GM23248 (cell line): ENCODE measurements at places on chromosomes 13 and 19. TPM values are rescaled to one million over a fixed set of nuclear protein-coding genes. Genes with fewer than 3 reads are reported as not detected.

DNA sequence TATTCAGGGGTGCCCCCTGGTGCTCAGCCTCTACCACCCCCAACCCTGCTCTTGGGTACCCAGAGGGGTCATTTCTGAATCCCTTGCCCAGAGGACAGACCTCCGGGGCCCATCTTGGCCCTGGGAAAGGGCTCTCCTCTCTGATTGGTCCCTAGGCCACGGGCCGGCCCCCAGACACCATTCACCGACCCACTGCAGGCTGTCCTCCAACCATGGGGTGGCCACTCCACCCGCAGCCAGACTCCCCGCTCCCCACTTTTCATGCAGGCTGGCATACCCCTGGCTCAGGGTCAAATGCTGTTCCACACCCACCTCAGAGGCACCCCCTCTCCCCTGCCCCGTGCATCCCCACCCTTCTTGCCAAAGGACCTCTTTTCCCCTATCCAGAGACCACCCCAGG is 14.8 kb downstream of the SMIM24 start:
- DNase-seq: no peak

DNA sequence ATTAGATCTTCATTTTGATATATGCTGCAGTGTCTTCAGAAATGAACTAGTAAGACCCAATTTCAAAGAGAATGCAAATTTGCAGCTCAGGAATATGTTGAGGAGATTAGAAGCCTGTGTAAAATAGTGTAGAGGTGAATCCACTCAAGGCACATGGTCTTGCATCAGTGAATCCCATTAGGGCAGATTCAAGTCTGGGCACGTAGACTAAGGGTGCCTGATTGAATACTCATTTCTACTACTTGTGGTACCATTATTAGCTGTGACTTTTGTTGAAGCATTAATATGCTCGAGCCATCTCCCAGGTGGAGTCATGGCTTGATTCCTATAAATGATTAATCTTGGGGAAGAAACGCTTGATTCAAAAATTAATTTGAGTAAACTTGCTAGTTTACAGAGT is 129.4 kb downstream of the AKAP11 start:
- no peak for DNase-seq

DNA sequence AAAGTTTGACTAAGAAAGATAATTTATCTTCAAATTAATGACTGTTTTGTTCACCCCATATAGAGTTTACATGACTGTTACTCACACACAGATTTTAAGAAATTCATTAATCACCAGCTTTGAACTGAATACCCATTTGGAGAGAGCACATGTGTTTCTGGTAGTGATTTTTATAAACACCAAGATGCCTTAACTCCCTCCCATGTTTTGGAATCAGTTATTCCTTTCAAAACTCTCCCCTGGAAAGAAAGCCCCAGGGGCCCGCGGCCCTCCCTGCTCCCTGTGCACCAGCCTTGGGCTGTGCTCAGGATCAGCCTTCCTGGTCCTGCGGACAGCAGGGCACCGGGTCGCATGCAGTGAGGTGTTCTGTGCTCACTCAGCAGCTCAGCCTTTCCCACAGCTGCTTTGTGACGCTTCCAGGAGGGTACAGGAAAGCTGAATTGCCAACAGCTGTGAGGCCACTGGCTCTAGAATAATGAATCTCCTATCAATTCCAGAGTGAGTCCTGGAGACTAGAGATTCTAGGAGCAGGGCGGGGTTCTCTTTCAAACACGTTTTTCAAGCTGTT is 483.2 kb downstream of the EFNB2 start:
- DNase-seq: no peak

DNA sequence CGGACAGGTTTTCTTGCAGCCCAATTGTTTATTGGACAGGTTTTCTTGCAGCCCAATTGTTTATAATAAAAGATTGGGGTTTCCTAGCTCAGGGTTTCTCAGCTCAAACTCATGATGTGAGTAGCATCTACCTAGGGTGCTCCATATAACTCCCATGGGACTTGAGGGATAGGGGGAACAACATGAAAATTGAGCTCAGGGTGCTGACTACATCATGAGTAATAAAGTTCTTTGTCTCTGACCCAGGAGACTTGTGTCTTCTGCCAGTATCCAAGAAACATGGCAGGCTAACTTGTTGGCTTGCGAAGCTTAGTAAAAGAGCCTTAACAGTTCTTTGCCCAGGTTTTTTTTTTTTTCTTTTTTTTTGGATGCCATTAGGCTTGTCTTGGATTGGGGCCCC is 59.2 kb upstream of the MYCBP2 start:
- DNase-seq: peak; percentile 45

DNA sequence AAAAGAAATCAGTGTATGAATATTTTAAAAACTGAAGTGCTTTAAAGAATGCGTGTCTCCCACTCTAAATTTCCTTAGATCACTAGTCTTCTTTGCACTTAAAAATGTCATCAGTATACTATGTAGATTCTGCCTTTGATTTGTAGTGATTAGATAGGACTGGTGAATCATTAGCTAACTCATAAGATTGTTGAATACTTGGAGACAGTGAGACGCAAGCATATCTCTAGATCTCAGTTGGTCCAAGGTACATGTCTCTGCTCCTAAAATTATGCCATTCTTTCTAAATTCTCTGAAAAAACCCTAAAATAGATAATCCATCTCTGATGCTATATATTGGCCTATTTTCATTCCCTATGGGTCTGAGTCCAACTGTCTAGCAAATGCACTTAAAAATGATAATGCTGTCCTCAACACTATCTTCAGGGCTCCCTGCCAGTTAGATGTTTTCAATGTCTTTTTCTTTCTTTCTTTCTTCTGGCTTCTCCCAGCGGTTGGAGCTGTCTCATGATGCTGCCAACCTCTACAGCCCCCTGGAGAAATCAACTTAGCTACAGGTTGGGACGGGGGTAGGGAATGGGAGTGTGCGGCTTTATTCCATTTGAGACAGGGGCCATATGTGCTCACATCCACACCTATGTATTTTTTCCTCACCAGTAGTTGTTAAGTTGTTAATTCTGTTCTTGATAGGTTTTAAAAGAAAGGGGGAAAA is 301.0 kb downstream of the NDFIP2 start:
- peak; percentile 46 for DNase-seq

- DNase-seq: peak; percentile 3
Observed at GRCh38 chr13:50030315-50030714, 15.1 kb downstream of the KCNRG start.

DNA sequence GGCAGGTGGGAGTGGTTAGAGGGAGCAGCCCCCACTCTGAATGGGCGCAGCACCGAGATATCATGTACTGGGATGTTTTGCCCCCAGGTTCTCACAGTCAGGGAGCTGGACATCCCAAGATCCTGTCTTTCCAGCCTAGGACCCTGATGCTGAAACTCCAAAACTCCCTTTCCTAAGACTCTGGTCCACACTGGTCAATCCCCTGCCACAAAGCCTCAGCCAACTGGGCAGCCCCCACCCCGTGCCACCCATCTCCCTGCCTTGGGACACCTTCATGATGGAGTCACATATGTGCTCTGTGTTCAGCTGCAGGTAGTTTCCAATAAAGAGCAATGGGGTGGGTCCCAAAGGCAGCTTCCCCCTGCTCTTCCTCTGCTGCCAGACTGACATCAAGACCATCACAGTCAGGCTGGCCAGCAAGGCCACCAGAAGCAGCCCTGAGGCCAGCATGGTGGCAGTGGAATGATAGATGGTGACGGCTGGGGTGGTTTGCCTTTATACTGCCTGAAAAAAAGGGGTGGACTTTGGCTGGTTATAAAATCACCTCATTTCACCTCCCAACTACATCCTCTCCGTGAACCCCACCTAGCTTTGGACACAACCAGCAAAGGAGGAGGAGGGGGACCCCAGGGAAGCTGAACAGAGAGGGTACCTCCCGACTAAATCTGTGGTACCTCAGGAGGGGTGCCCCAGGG is 36.3 kb downstream of the CYP2B6 start:
- DNase-seq: no peak

GRCh38 chr13:23901365-23901764 is 4.1 kb upstream of the C1QTNF9B start:
- DNase-seq: peak; percentile 53

DNA sequence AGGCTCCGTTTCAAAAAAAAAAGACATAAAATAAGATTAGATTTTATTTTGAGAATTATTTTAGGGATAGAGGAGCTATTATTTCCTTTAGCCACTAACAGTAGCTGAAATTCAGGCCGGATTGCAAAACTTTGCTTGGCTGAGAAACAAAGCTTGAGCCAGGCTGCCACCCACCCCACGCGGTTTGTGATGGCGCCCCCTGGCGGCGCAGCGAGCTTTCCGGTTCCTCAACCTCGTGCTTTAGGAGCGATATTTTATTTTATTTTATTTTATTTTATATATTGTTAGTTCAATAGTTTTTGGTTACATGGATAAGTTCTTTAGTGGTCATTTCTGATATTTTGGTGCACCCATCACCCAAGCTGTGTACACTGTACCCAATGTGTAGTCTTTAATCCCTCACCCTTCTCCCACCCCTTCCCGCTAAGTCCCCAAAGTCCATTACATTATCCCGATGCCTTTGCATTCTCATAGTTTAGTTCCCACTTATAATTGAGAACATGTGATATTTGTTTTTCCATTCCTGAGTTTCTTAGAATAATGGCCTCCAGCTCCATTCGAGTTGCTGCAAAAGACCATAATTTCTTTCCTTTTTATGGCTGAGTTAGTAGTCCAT is 19.8 kb upstream of the CEACAM4 start:
- DNase-seq: peak; percentile 41

DNA sequence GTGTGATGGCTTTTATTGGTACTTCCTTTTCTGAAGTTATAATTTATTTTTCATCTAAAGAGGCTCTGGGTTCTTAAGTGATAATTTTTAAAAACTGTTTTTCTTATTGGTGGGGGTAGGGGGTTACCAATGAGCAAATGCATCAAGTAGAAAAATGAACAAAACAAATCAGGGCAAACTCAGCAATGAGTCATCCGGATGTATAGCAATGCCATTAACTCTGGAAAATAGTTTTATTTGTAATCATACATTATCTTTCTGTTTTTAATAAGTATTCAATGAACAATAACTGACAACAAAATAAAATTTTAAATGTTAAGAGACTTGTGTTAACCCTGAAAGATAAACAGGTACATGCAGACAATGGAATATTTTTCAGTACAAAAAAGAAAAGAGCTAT is 67.6 kb downstream of the UFM1 start:
- DNase-seq: no peak

DNA sequence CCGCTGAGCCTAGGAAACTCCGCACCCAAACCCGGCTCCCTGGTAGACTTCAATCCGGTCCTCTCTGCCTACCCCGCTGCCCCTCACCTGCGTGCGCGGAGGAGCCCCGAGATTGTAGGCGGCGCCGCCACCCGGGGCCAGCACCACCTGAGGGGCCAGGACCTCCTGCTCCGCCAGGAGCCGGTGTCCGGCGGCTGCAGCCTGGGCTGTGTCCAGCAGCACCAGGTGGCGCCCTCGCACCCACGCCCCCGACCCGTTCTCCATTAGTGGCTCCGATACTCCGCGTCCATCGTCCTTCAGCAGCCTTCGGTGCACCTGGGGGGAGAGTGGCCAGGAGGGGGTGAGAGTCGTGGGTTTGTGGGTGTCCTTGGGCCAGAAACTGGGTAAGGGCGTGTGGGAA is 18.5 kb downstream of the MAN2B1 start:
- no peak for DNase-seq

- peak; percentile 73 for DNase-seq
Observed at GRCh38 chr13:30819136-30819888, 84.0 kb downstream of the ALOX5AP start.

- no peak for DNase-seq
Observed at GRCh38 chr13:94313926-94314325, 165.6 kb downstream of the DCT start.

GRCh38 chr13:21152251-21152899 is 24.0 kb downstream of the SKA3 start:
- no peak for DNase-seq

GRCh38 chr19:13027557-13027956 is 32.3 kb downstream of the NFIX start:
- DNase-seq: peak; percentile 55

GRCh38 chr19:18147396-18147795 is 5.6 kb upstream of the PIK3R2 start:
- DNase-seq: no peak

DNA sequence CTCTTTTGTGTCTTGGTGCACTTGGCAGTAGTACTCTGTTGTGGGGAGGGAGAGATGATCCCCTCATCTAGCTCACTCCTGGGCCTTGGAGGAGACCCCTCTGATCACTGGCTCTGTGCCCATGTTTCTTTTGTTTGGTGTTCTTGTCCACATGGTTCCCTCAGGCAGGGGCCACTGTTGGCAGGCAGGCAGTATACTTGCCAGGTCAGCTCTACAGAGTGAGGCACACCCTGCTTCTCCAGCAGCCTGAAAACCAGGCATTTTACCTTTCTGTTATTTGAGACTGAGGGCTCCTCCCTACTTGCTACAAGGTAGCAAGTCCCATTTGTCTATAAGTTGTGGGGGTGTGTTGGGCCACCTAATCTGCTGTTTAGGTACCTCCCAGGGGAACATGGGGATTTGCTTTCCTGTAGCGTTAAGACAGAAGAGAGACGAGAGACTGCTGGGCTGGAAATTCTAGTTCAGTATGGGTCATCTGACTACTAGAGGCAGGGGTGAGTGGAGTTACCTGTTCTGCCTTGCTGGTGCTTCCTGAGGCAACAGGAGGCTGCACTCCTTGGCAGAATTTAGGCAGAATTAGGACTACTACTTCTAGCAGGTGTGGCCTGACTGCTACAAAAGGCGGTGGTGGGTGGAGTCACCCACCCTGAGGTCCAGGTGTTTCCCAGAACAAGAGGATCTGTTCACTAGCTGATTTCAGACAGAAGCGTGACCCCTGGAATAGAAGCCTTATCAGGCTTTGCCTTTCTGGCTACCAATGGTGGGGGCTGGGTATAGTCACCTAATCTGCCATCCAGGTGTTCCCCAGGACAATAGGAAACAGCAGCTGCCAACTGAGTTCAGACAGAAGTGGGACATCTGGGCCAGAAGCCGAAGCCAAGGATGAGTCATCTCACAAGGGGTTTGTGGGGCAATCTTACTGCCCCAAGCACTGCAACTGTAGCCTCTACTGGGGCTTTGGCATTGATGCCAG is 843.0 kb upstream of the ATXN8OS start:
- DNase-seq: no peak

VSIG10L gene
- 1.7 and 2.0 TPM in 2 replicates for total RNA-seq

LAMP1 gene
- total RNA-seq: 295 and 305 TPM in 2 replicates

LILRA1 gene
- not detected in 2 replicates for total RNA-seq

RRAS gene
- total RNA-seq: 61.0 and 116 TPM in 2 replicates

MAB21L1 gene
- 13.1 and 13.4 TPM in 2 replicates for total RNA-seq

PLIN4 gene
- not detected in 2 replicates for total RNA-seq

ZNF600 gene
- 1.8 and 1.9 TPM in 2 replicates for total RNA-seq

IRF3 gene
- 50.0 and 55.6 TPM in 2 replicates for total RNA-seq

MBD3 gene
- total RNA-seq: 134 and 153 TPM in 2 replicates

ZBTB32 gene
- total RNA-seq: not detected in 2 replicates

KLK4 gene
- total RNA-seq: not detected in 2 replicates

FAM124A gene
- not detected in 2 replicates for total RNA-seq

CEACAM4 gene
- total RNA-seq: not detected in 2 replicates

CKAP2 gene
- 24.2 and 25.2 TPM in 2 replicates for total RNA-seq

ATP1A3 gene
- total RNA-seq: 0.11 and 0.63 TPM in 2 replicates

CNN1 gene
- total RNA-seq: 44.5 and 47.4 TPM in 2 replicates

TUBA3C gene
- not detected in 2 replicates for total RNA-seq

USHBP1 gene
- not detected in 2 replicates for total RNA-seq

MIR17HG gene
- 0.43 and 2.5 TPM in 2 replicates for total RNA-seq
